Aortic smooth muscle cell (primary cell): ENCODE measurements at places on chromosomes 12 and 14. TPM values are rescaled to one million over a fixed set of nuclear protein-coding genes. Genes with fewer than 3 reads are reported as not detected.

The FGF23 gene
- total RNA-seq: not detected in 2 replicates

The LRP6 gene
- 41.4 and 45.0 TPM in 2 replicates for total RNA-seq

The SCN8A gene
- 0.26 and 0.44 TPM in 2 replicates for total RNA-seq

The SLC10A1 gene
- not detected in 2 replicates for total RNA-seq

The TRHDE gene
- under 0.01 TPM in 1 of 2 replicates, not detected in the other for total RNA-seq

The OAS2 gene
- total RNA-seq: 11.3 and 12.3 TPM in 2 replicates

The RAD9B gene
- 0.56 and 1.2 TPM in 2 replicates for total RNA-seq

The SEC23A gene
- total RNA-seq: 413 and 437 TPM in 2 replicates

The OR4K1 gene
- not detected in 2 replicates for total RNA-seq

The RHEBL1 gene
- total RNA-seq: 0.19 and 0.40 TPM in 2 replicates

The INSM2 gene
- not detected in 2 replicates for total RNA-seq

The RNFT2 gene
- total RNA-seq: 4.1 and 4.7 TPM in 2 replicates

The RASSF8 gene
- 130 and 289 TPM in 2 replicates for total RNA-seq

The SERPINA3 gene
- total RNA-seq: 0.81 and 1.6 TPM in 2 replicates

The DNAL1 gene
- 8.1 and 10.3 TPM in 2 replicates for total RNA-seq

The CSRP2 gene
- 3.0 and 11.3 TPM in 2 replicates for total RNA-seq

The SMCO3 gene
- 0.13 and 0.37 TPM in 2 replicates for total RNA-seq

The GLT1D1 gene
- total RNA-seq: not detected in 2 replicates

The PROX2 gene
- total RNA-seq: not detected in 2 replicates

The GPHN gene
- 6.8 and 9.2 TPM in 2 replicates for total RNA-seq

The IKZF4 gene
- total RNA-seq: 1.1 and 2.5 TPM in 2 replicates

The ACOT4 gene
- total RNA-seq: 0.53 and 0.62 TPM in 2 replicates

The ELK3 gene
- 14.4 and 21.0 TPM in 2 replicates for total RNA-seq

The TPPP2 gene
- total RNA-seq: not detected in 2 replicates

The RERG gene
- total RNA-seq: under 0.01 and 0.12 TPM in 2 replicates

The GLTP gene
- total RNA-seq: 57.2 and 58.8 TPM in 2 replicates

The KERA gene
- not detected in 2 replicates for total RNA-seq

The CYP27B1 gene
- 0.19 and 0.40 TPM in 2 replicates for total RNA-seq

The SLC5A8 gene
- total RNA-seq: not detected in 2 replicates

The SCARB1 gene
- total RNA-seq: 8.2 and 12.2 TPM in 2 replicates

The GPR84 gene
- total RNA-seq: 0.06 TPM in 1 of 2 replicates, not detected in the other

The CRIP1 gene
- total RNA-seq: 46.4 and 49.0 TPM in 2 replicates

The ASIC1 gene
- 1.3 and 1.4 TPM in 2 replicates for total RNA-seq

The RIMKLB gene
- total RNA-seq: 29.6 and 42.2 TPM in 2 replicates

The A2M gene
- total RNA-seq: 6.1 and 6.7 TPM in 2 replicates

The ARHGAP9 gene
- total RNA-seq: not detected in 2 replicates

The ANKS1B gene
- 3.0 and 3.7 TPM in 2 replicates for total RNA-seq

The GPR137C gene
- 0.26 and 0.56 TPM in 2 replicates for total RNA-seq

The MDP1 gene
- total RNA-seq: 17.4 and 21.1 TPM in 2 replicates

The SRRM4 gene
- total RNA-seq: not detected in 2 replicates

The TAS2R31 gene
- 2.2 and 3.9 TPM in 2 replicates for total RNA-seq

The USP44 gene
- total RNA-seq: 0.19 and 0.79 TPM in 2 replicates

The MSRB3 gene
- 72.3 and 96.9 TPM in 2 replicates for total RNA-seq
